Stimulated activated CD4-positive, alpha-beta T cell treated with anti-CD3 and anti-CD28 coated beads, Interleukin-1b, Interleukin-23, amount 100 ng/mL, for 4 hours (primary cell): ENCODE measurements at places on chromosomes 5 and 9.
A peak's percentile ranks its signal among the peaks of the same experiment; 100 is the strongest.

DNA sequence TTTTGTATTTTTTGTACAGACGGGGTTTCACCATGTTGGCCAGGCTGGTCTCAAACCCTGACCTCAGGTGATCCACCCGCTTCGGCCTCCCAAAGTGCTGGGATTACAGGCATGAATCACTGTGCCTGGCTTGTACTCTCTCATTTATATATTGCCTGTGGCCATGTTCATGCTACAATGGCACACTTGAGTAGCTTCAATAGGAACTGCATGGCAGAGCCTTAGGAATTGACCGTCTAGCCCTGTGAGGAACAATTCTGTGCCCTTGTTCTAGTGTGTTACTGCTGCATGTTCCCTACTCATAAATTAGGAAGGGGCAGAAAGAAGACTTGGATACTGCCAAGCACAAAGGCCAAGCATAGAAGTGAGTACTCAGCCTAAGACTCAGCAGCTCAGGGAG is 104.2 kb downstream of the LIFR start:
- DNase-seq, result no peak

DNA sequence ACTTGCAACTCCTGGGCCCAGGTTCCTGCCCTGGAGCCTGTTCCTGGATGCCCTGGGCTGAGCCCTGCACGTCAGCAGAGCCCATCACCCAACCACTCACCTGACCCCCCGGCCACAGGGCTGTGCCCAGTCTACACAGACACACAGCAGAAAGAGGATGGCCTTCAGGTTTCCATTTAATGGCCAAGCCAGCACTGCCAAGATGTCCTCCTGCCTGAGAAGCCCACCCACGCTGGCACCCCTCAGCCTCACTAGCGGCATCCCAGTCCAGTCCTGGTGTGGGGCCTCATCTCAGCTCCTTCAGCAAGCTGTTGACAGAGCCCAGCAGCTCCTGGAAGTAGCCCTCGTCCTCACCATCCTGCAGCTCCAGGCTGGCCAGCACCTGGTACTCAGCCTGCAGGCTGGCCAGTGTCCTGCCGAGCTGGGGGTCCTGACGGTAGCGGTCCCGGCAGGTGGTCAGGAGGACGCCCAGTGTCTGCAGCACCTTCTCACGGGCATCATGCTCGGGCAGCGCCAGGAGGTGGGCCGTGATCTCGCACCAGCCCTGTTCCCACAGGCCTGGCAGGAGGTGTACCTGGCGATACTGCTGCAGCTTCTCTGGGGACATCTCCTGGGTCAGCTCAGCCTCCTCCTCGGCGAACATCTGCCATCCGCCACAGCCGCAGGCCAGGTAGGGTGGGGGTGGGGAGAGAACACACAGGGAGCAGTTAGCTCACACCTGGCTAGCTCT is 71.9 kb upstream of the LRRTM2 start:
- DNase-seq, result no peak

DNA sequence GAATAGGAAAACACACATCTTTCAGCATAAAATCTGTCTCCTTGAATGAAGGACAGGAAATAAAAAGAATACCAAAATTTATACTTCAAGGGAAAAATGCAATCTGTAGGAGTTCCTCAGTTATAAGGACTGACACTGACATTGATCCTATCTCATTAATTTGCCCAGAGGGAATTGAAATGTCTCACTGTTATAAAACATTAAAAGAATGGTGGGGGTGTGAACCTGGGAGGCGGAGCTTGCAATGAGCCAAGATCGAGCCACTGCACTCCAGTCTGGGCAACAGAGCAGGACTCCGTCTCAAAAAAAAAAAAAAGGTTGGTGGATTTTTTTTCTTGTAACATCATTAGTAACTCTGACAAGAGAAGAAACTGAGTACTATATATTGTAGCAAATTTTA is 60.8 kb downstream of the TTLL11 start:
- DNase-seq, result no peak

DNA sequence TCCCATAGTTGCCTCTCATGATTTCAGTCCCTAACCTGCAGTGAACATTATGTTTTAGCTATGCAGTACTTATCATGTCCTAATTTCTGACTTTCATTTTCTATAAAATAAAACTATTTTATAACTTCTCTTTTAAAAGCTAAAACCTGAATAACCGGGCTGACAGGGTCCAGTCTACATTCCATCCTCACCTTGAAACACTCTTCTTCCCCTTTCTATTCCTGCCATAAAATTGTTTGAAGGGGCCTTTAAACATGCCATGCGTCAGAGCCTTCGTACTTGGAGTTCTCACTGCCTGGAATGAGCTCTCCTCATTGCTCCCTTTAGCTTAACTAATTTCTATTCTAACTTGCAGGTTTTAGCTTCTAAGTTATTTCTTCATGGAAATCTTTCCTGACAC is 143.0 kb upstream of the PRLR start:
- no peak for DNase-seq

DNA sequence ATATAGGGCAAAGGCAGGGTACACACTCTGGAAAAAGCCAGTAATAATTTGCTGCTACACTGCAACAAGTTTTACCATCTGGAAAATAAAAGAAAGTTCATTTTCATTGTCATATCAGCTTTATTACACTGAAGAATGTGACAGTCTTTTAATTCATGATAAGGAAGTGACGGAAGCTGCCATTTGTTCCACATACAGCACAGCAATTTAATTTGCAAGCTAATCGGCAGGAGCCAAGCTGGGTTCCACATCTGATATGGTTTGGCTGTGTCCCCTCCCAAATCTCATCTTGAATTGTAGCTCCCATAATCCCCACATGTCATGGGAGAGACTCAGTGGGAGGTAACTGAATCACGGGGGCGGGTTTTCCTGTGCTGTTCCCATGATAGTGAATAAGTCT is 16.5 kb downstream of the PRELID2 start:
- no peak for DNase-seq

DNA sequence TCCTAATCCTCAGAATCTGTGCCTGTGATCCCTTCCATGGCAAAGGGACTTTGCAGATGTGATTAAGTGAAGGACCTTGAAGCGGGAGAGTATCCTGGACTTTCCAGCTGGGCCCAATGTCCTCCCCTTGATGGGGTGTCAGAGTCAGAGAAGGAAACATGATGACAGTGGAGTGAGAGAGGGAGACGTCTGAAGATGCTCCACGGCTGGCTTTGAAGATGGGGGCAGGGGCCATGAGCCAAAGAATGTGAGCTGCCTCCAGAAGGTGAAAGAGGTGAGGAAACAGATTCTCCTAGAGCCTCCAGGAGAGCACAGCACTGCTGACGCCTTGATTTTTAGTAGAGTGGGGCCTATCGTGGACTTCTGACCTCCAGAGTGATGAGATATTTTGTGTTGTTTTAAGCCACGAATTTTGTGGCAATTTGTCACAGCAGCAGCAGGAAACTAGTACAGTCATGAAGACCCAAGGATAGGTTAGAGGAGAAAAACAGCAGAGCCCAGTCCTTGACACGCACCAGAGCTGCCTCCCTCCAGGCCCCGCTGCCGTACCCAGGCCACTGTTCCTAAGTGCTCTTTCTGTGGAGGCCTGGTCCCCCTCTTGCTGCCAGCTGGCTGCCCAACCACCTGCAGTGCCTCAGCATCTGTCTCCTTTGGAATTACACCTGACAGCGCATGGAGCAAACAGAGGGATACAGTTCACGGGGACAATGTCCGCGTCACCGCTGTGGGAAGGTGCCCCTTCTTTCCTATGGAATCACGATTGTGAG is 78.1 kb downstream of the MACROH2A1 start:
- no peak for DNase-seq

- no peak for DNase-seq
Measured at GRCh38 chr5:120083851-120084542, 380.1 kb upstream of the PRR16 start.

DNA sequence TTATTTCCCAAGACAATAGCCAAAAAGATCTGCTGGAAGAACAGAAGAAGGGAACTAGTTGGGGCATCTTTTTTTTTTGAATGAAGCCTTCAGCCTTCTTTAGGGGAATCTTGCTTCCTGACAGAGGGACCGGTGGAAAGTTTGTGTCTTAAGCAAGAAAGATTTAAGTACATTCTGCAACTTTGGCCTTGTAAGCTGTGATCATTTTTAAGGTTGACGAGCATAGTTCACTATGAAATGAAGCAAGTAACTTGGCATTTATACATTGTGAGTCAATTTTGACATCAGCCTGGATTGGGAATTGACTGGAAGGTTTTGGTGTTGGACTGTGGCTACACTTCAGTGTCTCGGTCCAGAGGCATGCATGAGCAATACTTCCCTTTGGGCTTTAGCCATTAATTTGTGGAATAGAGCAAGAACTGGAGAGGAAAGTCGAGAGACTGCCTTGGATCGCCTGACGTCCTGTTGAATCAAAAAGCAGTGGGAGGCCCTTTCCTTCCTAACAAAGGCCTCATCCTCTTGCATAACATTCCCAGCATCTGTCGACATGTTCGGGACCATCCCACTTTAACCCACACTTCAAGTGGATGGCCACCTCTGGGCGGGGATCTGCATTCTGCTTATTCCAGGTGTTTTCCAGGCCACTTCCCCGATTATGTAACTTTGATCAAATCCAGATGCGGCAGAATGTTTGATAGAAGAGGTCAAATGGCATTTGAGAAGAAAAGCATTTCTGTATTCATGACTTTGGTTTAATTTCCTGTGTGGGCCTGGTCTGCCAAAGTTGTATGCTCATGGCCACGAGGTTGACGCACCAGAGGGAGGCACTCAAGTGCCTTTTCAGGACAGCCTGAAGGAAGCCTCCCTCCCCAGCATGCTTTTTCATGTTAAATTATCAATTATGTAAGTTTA is 12.5 kb downstream of the ABL1 start:
- no peak for DNase-seq

DNA sequence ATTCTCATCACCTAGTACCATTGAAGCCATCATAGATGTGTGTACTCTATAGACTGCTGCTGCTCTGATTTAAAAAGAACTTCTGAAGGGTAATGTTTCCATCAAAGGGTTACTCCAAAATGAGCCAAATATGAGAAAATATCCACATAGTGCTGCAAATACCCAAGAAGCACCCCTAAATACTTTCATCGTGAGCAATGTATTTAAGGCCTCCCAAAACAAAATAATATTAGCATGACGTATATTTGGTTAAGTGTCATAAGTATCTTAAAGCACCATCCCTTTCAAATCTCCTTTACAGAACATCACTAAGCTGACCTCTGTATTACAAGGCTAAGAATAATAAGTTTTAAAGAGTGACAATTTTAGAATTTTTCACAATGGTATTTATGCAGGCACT is 421.8 kb downstream of the MTRR start:
- no peak for DNase-seq

DNA sequence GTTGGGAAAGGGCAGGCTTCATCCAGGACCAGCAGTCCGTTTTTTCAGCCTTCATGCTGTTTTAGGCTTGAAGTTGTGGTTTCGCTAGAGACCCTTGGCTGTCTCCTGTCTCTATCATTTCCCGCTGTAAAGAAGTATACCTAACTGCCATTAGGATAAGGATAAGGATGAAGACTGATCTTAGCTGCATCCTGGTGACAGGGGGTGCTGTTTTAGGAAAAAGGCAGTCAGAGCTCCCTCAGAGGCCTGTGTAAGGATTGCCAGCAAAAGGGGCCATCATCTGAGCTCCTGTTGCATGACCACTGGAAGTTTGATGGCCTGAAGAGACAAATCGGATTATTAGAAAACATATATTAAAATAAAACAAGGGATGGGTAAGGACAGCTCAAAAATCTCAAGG is 64.8 kb upstream of the FGF10 start:
- DNase-seq, result no peak

DNA sequence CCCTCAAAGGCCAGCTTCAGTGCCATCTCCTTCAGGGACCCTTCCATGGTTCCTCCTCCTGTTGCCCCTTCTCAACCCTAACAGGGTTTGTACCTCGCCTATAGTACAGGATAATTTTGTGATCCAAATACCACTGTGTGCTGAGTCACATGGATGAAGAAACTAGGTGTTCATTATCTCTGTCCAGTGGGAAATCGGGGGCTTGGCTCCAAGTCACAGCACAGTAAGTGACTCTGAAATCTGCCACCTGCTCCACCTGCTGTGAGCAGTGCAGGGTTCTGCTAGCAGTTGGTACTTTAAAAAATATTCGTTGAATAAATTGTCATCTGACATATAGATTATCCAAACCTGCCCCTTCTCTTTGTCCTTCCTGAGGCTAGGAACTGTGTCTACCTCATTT is 123.2 kb upstream of the OTULINL start:
- no peak for DNase-seq

DNA sequence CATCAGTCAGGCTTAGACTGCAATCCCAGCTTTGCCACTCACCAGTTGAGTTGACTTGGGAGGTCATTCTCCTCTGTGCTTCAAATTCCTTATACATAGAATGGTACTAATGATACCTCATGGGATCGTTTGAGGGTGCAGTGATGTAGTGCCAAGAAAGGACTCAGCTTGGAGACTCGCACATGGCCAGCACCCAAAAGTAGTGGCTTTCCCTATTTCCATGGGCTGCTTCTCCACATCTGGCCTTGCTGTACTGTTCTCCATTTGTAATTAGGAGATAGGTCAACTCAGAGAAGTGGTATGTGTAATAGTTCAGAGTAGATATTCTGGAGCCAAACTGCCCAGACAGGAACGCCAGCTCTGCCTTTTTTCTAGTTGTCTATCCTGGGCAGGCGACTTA is 5.5 kb downstream of the CCL19 start:
- DNase-seq, result no peak

DNA sequence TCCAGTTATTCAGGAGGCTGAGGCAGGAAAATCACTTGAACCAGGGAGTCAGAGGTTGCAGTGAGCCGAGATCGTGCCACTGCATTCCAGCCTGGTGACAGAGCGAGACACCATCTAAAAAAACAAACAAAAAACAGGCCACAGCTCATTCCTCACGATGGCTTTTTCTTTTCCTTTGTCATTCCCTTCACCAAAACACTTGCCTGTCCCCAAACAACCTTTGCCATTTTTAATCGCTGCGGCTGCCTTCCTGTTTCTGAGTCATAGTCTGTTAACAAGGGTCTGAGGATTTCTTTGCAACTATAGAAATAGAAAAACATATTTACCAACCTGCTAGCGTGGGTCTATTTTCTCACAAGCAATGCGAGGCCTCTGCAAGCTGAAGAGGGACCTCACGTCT is 123.0 kb upstream of the FSTL4 start:
- no peak for DNase-seq

GRCh38 chr9:131656356-131657036 is 83.4 kb downstream of the RAPGEF1 start:
- peak; percentile 51 for DNase-seq

DNA sequence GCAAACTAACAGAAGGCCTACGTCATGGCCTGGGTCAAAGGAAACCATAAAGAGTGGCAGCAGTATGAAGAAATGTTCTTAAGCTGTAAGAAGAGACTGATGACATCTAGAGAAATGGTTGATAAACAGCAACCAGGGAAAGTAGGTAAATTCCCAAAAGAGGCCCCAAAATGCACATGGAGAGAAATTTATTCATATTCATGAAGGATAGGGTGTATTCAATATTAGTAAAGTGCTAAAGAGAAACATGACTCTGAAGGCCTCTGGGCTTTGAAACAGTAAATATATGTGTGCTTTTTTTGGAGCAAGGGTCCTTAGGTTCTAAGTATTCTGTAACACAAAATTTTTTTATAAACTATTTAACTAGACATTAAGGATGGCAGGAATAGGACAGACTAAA is 149.7 kb upstream of the GRIA1 start:
- no peak for DNase-seq
